WERI-Rb-1 (cell line): ENCODE measurements at places on chromosomes 3 and 15.

DNA sequence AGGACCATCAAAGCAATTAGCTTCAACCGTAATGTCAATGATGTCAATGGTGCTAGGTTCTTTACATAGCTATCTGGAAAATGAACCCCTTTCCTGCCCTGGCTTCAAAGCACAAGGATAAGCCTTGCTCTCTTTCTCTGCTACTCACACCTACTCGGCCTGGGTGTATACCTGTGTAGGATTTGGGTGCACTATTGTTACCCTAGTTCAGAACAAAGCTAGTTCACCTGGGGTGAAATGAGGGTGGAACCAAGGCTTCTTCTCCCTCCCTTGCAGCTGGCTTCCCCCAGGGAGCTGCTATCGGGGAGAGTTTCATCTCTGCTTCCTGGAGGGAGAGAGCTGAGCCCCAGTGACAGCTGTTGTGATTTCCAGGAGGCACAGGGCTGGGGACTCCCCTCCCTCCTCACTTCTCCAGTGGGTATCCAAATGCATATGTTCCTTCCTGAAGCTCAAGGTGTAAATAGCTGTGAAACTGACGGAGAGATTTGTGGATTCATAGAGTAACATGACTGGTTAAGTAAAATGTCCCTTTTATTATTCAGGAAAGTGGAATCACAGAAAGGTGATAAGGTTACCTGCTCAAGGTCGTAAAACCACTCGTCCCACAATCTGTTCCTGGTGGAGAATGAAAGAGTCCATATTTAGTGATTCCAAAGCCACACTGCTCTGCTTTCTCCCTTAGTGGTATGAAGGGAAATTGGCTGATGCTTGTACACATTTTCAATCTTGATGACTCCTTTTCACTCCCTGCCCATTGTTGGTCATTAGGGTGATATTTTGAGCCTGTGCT, 11.8 kb upstream of the C3orf70 start:
- DNase-seq = peak; percentile 65

DNA sequence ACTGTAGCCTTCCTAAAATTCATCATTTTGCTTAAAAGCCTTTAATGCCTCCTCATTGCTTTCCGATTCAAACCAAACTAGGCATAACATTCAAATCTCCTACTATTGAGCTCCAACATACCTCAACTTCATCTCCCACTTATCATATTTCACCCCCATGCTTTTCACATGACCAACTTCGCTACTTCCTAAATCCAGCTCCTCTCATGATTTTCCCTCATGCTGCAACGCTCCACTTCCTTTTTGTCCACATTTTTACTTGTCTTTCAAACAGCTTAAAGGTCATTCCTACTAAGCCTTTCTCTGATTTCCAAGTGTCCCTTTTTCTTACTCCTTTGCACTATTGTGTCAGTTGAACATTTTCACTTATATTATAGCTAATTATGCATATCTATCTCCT, 20.3 kb upstream of the ANXA2 start:
- DNase-seq = no peak

GRCh38 chr15:33375236-33375635, 64.5 kb downstream of the RYR3 start:
- DNase-seq = no peak

- DNase-seq = no peak
Measured at GRCh38 chr3:130738241-130738640, 8.4 kb downstream of the PIK3R4 start.

DNA sequence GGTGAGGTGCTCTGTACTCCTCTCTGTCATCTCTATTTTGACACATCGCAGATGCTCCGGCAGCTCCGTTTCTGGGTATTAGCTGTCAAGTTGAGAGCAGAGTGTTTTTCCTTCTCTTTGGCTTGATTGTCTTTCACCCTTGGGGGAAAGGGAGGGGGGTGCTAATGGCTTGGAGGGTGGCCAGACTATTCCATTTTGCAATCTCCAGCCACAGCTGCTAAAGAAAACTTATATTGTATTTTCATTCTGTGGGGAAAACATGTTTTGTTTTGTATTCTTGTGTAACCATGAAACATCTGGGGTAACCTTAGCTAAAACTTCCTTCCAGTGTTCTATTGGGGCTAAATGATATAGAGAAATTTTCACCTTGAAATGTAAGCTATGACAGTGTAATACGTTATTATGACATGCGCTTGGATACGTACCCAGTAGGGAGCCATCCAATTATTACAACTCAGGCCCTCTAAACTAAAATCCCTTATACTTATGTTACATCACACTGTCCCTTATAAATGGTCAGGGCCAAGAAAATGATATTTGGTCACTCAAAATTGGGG, 14.0 kb upstream of the LARP6 start:
- no peak for DNase-seq

GRCh38 chr3:60160111-60160821, 1091.0 kb downstream of the FHIT start:
- DNase-seq = no peak
